T1000 (cell line): ENCODE measurements at places on chromosomes 1 and 21.
A peak's percentile ranks its signal among the peaks of the same experiment; 100 is the strongest.

GRCh38 chr1:22745669-22746585 lies 35.3 kb downstream of the EPHB2 start:
- no peak for DNase-seq

DNA sequence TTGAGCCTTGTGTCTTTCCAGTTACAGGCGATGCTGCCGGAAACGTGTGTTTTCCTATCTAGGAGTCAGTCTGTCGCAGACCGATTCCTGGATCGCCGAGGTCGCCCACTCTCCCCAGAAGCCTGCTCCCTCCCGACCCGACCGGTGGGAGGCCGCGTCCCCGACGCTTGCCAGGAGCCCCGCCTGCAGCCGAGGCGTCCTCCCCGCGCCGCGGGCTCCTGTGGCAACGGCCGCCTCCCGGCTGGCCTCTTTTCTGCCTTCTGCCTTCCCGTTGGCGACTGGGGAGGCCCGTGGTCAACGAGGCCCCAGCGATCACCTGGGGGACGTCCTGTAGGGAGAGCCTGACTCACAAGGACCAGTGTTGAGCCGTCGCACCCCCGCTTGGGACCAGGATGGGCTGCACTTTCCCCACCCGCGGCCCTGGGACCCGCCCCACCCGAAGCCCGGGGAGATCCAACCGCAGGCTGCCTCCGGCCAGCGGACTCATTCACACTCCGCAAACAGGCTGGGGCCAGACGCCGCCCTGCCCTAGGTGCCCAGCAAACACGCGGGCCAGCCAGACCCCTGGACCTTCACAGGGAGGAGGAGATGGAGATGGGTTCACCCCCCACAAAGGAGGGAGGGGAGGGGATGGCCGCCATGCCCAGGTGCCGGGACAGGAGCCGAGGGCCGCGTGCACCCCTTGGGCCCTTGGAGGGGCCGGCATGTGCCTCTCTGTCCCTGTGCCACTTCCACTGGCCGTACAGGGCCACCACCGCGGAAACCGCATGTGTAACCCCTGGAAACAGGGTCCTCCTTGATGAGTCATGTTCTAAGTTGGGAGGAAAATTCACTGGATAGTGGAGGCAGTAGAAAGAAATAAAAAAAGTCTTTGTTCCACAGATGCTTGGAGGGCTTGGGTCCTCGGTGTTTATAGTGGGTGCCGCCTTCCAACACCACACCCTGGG lies 7.2 kb upstream of the COL6A1 start:
- peak; percentile 79 for DNase-seq

- DNase-seq = no peak
Measured at GRCh38 chr1:91879733-91880132, 6.2 kb downstream of the TGFBR3 start.

GRCh38 chr21:37384416-37384815 lies 17.8 kb downstream of the DYRK1A start:
- DNase-seq = no peak

DNA sequence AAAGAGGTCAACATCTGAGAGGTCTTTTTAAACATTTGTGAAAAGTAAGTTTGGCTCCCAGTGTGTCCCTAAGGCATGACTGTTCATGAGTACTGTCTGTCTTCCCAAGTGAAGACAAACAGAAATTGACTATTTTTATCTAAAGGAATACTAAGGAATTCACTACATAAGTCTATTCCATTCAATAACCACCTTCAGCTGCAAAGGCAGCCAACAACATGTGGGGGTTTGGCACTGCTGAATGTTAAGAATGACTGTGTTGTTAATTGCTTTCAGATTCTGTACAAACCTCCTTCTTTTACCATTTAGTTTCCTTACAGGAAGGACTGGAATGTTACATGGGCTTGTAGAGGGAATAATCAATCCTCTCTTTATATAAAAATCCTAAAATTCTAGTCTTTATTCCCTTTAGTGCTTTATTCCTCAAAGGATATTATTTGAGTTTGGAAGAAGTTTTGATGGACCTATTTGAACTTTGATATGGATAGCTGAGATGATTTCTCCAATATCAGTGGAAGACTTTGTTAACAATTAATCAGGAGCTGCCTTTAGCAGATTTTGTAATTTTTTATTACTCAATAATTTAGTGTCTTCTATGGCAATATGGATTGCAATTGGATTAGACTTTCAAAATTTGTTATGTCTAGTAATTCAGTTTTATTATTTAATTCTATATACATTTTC lies 201.7 kb upstream of the CHRM3 start:
- no peak for DNase-seq

DNA sequence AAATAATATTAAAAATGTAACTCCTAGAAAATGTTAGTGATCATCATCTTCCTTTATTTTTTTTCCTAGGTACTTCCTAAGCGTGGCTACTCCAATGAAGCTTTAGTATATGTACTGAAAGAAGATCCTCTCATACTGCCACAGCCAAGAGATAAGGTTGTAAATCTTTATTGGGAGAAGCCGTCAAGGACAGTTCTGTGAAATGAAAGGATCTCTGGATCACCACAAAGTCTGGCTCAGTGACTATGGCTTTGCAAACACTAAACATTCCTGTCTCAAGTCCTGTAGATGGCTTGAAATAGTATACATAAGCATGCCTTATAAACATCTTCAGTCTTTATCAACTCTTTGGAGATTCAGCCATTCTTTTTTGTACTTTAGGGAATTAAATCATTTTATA lies 61.2 kb upstream of the DPH5 start:
- no peak for DNase-seq

- DNase-seq = no peak
Measured at GRCh38 chr1:46603481-46603857, 599 bp downstream of the MKNK1 start.

- peak; percentile 61 for DNase-seq
Measured at GRCh38 chr1:90717665-90718410, 736 bp upstream of the BARHL2 start.

- no peak for DNase-seq
Measured at GRCh38 chr1:175872588-175872987, 129.2 kb upstream of the TNR start.

GRCh38 chr1:177863796-177864195 lies 106.1 kb downstream of the SEC16B start:
- no peak for DNase-seq

DNA sequence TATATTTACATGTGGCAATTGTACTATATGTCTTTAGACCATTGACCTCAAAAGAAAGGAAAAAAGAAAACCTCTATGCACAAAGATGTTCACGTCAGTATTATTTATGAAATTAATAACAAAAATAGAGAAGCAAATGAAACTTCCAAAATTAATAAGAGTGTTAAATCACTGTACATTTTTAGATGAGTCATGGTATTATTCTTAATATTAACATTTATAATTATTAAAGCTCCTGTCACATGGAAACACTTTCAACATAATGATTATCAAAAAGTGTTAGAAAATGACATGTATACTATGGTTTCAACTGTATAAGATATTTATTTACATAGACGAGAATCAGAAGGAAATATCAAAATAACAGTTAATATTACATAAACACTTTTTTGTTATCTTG lies 324.9 kb upstream of the RUNX1 start:
- DNase-seq = no peak

DNA sequence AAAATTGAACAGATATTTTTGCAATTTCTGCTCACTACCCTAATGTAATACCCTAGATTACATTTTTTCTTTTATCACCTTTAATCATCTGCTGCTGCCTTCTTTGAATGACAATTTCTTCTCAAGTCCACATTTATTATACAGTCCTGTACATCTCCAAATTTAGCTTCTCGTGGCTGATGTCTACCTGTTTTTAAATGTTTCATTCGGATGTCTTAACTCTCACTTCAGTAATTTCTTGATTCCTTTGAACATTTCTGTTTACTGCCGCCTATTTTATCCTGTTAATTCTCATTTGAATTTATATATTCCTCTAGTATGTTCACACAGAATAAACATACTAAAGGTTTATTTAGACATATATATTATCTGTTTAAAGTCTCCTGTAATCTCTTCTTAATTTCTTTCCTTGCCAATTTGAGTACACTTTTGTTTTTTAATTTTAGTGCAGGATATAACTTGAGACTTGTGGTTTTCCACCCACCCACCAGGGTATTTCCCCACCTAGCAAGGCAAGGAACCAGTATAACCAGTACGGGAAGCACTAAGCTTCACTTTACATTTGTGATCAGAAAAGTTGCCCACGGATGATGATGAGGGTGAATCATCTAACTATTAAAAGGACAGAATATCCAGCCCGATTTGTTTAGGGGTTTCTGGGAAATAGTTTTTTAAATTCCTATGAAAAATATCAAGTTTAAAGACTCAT lies 12.7 kb downstream of the INSL5 start:
- no peak for DNase-seq

DNA sequence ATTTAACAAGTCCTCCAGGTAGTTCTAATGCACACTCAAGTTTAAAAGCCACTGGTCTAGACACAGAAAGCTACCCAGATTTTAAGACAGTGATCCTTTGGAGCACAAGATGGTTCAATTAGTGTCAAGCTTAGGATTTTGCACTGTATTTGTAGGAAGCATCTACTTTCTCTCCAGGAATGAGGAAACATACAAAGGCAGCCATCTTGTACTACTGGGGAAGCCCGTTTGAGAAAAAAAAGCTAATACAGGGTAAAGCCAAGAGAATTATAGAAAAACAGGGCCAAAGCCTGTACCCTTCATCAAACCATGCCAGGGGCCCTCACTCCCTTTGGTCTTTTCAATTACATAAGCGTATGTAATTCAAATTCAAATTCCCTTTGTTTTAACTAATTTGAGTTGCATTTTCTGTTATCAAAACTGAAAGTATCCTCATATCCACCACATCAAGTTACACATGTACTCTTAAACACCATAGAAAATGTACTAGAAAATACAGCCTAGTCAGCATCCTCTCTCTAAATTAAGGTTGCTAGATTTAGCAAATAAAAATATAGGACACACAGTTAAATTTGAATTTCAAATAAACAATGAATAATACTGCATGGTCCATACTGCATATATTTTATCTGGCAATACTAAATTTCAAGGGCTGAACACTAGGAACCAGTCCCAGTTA lies 17.4 kb downstream of the PIK3R3 start:
- DNase-seq = no peak

GRCh38 chr1:232179896-232180778 lies 449.8 kb downstream of the SIPA1L2 start:
- DNase-seq = no peak

DNA sequence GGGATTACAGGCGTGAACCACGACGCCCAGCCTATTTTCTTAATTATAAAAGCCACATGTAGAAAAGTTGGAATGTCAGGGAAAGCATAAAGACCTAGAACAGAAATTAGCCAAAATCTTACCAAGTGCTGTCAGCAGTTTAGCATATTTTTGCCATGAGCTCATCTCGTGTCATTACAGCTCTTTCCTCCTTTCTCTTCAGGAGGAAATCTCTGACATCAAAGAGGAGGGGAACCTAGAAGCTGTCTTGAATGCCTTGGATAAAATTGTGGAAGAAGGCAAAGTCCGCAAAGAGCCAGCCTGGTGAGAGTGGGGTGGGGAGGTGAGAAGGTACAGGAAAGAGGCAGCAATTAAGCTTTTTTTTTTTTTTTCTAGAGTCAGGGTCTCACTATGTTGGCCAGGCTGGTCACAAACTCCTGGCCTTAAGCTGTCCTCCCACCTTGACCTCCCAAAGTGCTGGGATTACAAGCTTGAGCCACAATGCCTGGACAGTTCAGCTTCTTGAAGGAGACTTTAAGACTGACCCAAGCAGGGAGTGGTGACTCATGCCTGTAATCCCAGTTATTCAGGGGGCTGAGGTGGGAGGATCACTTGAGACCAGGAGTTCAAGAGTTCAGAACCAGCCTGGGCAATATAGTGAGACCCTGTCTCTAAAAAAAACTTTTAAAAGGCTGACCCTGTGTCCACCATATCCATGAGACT lies 8.4 kb upstream of the BGLAP start:
- DNase-seq = no peak

DNA sequence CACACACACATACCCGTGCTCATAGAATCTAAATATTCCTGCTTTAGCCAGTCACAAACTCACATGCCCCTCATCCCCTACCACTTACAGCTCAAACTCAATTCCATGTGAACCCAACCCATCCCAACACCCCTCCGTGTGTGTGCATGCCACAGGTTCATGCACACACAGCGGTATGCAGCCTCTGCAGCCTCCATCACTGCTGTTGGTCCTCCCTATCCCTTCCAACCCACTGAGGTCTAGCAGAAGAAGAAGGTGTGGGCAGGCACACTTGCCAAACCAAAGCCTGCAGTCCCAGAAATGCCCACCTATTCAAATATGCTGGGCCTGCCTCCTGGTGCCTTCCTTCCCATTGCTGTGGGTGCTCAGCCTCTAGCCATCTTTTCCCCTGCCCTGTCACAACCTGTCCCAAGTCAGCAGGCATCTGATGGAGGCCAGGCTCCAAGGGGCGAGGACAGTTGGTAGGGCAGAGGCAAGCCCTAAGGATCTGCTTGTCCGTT lies 26.2 kb downstream of the SLC2A1 start:
- no peak for DNase-seq

DNA sequence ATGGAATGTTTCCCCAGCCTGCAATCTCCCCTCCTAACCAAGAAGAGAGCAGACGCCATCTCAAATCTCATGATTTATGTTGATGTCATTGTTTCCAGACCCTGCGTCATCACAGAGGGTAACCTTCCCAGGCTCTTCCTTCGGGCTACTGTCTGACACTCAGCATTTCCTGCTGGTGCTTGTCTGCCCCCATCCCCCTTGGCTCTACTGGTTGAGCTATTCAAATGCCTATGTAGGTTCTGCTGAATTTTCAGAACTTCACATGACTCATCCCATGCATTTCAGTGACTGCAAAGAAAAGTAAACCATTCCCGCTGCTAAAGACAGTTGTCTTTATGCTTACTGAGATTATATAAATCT lies 24.8 kb upstream of the ITPKB start:
- DNase-seq = no peak

DNA sequence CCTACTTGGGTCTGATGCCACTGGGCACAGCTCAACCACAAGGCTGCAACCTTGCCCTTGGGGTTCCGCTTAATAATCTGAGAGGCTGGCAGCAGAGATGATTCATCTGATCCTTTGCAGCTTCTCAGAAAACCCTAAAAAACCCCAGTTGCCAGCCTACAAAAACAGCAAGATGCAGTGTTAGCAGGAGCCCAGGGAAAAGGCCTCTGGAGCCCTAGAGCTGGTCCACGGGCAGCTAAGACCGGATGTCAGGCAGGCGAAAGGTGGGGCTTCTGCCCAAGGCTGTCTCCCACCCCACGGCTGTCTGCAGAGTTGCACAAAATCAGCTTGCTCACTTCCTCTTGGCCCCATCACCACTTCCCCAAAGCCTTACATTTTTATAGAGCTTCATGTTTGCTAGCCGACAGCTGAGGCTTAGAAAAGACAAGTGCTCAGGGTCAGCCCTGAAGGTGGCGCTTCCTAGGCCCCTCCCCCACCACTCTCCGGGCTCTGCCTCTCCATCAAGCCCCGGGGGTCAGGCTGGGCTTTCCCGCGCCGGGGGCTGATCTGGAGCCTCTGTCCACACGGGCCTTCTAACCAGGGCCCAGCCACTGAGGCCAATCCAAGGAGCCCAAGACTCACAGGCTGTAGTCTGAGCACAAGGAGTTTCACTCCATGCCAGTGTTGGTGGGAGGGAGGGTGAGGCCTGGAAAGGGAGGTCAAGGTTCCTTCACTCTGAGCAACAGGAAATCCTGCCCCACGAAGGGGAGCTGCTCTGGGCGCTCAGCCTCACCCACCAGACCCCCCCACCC lies 4.2 kb upstream of the ADORA3 start:
- peak; percentile 61 for DNase-seq

- no peak for DNase-seq
Measured at GRCh38 chr1:162196387-162196786, 126.9 kb downstream of the NOS1AP start.

GRCh38 chr1:3183411-3183810 lies 114.4 kb downstream of the PRDM16 start:
- no peak for DNase-seq
